ENCODE measurements at places on chromosomes 2 and 18.

DNA sequence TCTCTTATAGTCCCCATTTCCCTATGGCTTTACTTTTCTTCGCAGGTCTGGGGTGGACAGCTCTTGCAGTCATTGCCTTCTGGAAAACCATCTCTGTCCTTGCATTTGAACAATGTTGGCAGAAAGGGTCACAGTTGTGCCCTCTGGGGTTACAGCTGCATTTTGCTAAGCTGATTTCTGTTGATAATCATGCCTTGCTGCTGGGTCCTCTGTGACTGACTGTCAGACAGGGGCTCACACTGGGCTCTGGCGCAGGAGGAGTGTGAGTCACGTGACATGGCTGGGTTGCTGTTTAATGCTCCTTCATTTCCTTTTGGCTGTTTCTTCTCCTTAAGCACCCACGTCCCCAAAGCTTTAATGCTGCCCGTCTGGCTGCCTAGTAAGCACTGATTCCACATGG lies 196.6 kb upstream of the LHCGR start:
- DNase-seq, result no peak

- no peak for DNase-seq
These were observed 79.6 kb downstream of the PDE11A start for GRCh38 chr2:177992992-177993391.

DNA sequence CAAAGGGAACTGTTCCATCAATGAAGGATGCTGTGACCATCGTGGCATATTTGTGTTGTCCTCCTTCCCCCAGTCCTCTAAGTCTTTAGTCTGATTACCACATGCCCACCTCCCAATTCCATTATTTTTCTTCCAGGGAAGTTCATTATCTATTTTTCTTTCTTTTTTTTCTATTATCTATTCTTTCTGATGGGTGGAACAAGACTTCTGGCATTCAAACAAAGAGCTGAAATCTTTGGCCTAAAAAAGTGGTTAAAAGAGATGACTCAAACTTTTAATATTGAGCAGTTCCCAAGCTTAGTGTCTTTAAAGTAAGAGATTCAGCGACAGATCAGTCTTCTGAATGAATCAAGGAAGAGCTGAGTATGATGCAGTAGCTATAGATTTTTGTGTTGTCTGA lies 66.6 kb downstream of the DIS3L2 start:
- no peak for DNase-seq

- DNase-seq, result no peak
These were observed 74.8 kb downstream of the B3GNT2 start for GRCh38 chr2:62270728-62271127.

DNA sequence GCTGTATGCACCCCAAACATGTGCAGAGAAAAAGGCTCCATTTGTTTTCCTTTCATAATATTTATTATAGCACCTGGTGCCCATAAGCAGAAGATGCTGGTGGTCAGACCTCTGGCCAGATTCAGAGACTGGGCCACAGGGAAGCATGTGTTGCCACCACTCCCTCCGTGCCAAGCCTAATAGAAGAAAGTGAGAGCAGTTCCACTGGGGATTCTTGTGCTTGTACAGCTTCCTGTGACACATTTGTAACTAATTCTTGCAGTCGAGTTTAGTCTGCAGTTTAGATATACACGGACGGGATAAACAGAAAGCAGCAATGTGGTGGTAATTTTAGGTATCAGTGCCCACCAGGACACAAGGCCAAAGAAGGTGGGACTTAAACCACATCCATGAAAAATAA lies 135.4 kb upstream of the PIEZO2 start:
- DNase-seq, result no peak

- peak; percentile 35 for DNase-seq
These were observed 108.0 kb downstream of the SGPP2 start for GRCh38 chr2:222532315-222532714.

All from mammary epithelial cell (primary cell).